ENCODE measurements at places on chromosomes 16 and 17.

GRCh38 chr17:34398990-34399389, 36.0 kb upstream of the CCL1 start:
- no peak for DNase-seq

DNA sequence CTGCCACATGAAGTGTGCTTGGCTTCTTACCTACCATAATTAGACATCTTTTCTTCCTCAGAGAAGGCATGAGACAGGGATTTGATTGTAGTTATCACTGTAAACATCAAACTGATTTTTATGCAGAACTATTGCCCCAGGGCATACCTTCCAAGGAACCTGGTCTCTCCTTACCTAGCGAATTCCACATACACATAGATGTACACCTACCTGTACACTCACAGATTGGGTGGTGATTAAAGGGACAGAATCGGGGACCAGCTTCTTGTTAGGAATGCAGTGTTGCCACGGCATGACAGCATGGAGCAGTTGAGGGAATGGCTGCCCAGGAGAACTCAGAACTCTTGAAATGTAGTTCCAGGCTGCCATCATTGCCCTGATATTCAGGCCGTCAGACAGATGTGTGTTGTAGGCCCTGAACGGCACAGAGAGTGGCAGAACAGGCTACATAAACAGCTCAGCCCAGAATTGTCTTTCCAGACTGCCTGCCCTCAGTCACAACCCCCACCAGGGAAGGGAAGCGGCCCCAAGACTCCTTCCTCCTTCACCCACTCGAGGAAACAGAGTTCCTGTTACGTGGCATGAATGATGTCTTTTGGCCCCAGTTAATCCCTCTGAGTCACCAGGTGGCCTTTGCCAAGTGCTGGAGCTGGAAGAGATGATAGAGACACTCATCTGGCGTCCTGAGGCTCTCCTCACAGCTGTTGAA, 17.8 kb upstream of the NAGLU start:
- DNase-seq = no peak

GRCh38 chr17:82297714-82298537, 19.5 kb downstream of the CD7 start:
- peak; percentile 86 for DNase-seq

DNA sequence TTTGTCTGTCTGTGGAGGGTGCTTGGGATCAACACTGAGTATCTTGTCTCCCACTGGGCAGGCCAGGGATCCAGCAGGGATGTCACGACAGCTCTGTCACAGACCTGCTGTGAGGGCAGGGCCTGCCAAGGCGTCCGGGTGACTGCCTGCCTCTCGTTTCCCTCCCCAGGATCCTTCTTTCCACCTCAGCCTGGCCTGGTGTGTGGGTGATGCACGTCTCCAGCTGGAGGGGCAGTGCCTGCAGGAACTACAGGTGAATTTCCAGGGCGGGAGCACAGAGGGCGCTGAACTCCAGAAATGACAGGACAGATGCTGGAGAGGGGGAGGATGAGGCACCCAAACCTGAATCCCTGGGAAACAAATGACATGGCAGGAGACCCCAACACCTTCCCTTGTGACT, 6.8 kb upstream of the MMP15 start:
- DNase-seq = no peak

DNA sequence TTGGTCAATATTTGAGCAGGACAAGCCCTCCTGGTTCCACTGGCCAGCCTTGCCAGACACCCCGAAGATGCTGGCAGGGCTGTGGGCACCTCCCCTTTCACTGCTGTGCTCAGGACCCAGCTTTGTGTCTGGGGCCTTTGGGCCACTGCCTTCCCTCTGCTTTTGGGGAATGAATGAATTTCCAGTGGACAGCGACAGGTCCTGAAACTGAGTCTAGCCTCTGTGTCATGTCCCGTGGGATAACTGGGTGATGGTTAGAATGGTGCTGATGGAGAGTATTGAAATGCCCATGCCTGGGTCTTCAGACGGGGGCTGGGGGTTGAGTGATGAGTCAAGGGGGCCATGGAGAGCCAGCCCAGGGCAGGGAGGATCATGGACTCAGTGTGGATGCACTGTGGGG, 135.8 kb downstream of the FOXL1 start:
- DNase-seq = no peak

- DNase-seq = no peak
These were observed 74.5 kb downstream of the RPGRIP1L start for GRCh38 chr16:53629151-53629550.

GRCh38 chr17:75913537-75914210, 9.0 kb upstream of the MRPL38 start:
- DNase-seq = no peak

- DNase-seq = no peak
These were observed 840 bp upstream of the CD300LB start for GRCh38 chr17:74532115-74532514.

DNA sequence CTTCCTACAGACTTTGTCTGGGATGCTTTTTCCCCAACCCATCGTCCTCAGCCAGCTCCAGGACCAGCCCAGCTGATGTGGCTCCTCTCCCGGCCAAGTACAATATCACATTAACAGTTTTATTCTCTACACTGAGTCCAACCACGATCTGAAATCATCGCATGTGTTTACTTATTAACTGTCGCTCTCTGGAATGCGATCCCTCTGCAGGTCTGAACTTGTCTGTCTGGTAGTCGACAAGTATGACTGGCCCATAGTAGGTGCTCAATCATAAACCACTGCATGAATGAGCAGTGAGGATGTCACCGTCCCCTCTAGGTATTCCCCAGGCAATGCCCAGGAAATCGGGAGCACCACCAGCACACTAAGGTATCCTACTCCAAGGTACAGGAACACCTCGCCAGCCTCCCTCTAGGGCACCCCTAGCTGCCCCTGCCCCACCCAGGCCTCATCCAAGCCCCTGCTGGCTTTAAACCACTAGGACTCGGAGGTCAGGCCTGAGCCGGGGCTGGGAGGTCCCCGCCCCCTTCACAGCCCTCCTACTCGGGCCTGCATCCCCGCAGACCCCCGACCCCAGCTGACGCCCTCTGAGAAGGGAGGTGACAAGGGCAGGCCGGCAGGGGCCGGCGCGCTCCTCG, 27.7 kb downstream of the RTN4RL1 start:
- DNase-seq = no peak

DNA sequence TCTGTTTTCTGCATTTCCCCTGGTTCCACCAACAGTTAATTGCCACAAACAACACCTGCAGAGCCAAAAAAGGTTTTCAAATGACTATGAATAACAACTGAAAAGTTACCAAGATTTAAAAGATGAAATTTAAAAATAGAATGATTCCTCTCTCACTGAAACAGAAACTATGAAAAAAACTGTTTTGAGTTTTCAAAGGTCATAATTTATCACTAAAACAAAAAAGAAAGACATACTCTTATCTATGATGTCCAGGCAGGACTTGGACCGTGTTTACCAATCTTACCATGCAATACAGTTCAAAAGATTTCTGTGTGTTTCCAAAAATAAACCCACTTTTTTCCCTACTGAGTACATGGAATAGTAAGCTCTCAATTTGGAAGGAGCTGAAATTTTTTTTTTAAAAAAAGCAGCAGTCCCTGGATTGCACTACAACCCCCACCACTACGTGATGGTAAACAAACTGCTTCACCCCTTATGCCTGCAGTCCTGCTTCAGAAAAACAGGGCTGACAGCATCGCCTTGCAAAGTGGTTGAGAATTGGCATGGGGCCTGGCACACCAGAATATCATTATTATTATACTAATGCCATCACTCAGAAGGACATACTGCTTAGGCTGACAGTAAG, 8.5 kb downstream of the TXNDC11 start:
- no peak for DNase-seq

DNA sequence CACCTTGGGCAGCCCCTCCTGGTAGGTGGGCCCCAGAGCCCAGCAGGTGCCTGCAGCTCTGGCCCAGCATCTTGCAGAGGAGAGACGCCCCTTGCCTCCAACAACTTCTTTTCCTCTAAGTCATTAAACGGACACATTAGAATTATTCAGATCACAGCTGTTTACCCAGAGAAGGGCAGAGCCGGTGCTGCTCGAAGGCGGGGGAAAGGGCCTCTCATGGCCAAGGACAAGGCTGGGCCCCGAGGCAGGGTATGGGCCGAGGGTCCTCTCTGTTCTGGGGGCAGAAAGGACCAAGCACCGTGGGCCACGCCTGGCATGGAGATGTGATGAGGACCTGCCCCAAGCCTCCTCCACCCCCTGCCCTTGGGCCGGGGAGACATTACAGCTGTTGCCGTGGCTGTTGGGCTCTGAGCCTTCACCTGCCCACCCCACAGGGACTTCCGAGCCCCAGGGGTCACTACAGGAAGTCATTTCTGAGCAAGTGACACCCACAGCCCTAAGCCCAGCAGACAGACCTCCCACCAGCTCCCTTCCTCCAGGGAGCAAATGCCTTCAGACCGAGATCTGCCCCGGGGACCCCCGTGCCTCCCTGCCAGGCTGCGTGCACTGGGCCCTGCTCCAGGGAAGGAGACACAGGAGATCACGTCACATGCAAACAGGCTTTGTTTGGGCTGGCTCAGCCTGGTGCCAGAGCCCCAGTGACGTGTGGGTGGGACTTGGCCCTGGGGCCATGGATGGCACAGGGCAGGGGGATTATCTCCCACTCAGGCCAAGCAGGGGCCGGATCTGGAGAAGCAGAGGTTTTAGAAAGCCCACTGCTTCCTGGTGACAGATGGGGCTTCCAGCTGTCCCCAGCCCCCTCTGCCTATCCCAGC, 699 bp upstream of the PVALEF start:
- DNase-seq = no peak

GRCh38 chr17:45149669-45150664, 1.7 kb downstream of the HEXIM1 start:
- DNase-seq = no peak

GRCh38 chr17:72710834-72711233, 381.7 kb downstream of the SLC39A11 start:
- DNase-seq = no peak

DNA sequence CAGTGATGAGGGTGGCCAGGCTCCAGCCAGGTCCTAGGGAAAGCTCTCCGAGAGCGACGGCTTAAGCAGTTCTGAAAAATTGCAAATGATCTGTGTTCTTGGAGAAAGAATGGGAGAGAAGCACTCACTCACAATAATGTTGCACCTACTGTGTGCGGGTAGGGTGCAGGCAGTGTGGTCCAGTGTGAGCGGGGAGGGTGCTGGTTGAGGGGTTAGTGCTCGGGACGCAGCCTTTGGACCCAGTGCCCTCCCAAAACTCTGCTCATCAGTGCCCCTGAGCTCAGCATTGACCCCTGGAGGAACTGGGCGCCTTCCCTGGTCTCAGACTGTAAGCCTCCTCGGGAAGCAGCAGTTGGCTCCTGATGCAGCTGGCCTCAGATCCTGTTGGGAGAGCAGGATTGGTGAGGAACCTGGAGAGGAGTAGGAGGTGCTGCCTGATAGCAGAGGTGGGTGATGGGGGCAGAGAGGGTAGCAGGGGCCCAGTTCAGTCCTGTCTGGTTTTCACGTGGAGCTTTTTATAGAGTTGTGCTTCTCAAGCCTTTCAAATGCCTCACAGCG, 23.6 kb upstream of the ZNF750 start:
- DNase-seq = no peak

- no peak for DNase-seq
These were observed 63.6 kb downstream of the SMG6 start for GRCh38 chr17:2239882-2240430.

GRCh38 chr17:79304884-79305283, 230.3 kb downstream of the ENGASE start:
- no peak for DNase-seq

GRCh38 chr16:57371494-57372371, 557 bp upstream of the CX3CL1 start:
- no peak for DNase-seq

GRCh38 chr17:57377094-57377493, 120.8 kb downstream of the MSI2 start:
- no peak for DNase-seq

GRCh38 chr16:29029168-29029994, 44.5 kb downstream of the LAT start:
- DNase-seq = peak; percentile 50

DNA sequence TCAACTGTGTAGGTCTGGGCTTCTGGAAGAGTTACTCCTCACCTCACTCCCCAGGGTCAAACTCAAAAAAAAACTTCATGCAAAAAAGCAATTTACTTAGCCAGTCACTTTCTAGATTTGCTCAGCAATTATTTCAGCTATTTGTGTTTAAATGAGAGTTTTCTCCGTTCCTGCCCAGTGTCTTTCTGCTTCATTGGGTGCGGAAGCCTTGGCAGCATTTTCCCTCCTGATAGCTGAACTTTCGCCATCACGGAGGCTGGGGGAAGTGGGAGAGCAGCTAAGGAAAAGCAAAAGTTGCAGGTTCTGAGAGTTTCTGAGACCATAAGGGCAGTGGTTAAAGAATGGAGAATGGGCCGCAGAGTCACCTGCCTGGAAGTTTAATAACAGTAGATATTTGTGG, 287.1 kb upstream of the DYNLRB2 start:
- no peak for DNase-seq

DNA sequence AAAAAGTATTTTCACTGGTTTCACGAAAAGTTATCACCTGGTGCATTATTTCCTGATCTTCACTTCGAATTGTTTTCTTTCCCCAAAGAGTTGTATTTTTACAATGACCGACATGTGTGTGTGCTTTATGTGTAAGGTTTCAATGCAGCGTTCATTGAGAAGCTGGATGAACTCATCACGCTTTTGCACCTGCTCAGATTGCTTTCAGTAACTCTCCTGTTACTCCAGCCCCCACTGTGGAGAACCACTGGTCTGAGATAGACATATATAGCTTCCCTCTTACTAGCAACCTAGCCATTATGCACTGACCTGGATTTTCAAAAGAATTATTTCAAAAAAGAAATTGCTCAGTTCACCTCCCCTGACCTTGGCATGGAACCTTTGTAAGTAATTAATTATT, 178.3 kb upstream of the CHMP6 start:
- DNase-seq = no peak

GRCh38 chr17:79219208-79219935, 144.7 kb downstream of the ENGASE start:
- no peak for DNase-seq

GRCh38 chr16:21703589-21704174, 39.9 kb downstream of the OTOA start:
- DNase-seq = no peak

GRCh38 chr17:39548494-39549225, 59.1 kb downstream of the NEUROD2 start:
- DNase-seq = no peak

DNA sequence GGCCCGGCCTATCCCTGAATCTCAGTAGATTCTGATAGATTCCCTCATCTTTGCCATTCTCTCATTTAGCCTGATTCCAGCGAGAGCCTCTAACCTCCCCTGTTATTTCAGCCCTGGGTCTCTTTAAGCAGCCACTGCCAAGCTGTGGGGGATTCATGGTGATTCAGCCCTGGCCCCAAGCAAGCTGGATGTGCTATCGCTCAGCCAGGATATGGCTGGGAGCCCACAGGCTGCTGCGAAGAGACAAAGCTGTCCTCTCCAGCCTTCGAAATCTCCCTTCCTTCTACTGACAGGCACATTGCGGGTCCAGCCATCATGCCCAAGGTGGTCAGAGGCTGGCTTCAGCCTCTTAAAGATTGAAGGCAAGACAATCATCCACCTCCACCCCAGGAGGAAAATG, 394.1 kb downstream of the SOX9 start:
- no peak for DNase-seq

- DNase-seq = no peak
These were observed 17.4 kb upstream of the ZNHIT3 start for GRCh38 chr17:36468903-36469635.

GRCh38 chr16:48409839-48410632, 24.8 kb upstream of the SIAH1 start:
- DNase-seq = no peak
